ENCODE measurements at places on chromosomes 6 and 20.

GRCh38 chr20:46423342-46423741 lies 16.9 kb upstream of the ELMO2 start:
- no peak for DNase-seq

DNA sequence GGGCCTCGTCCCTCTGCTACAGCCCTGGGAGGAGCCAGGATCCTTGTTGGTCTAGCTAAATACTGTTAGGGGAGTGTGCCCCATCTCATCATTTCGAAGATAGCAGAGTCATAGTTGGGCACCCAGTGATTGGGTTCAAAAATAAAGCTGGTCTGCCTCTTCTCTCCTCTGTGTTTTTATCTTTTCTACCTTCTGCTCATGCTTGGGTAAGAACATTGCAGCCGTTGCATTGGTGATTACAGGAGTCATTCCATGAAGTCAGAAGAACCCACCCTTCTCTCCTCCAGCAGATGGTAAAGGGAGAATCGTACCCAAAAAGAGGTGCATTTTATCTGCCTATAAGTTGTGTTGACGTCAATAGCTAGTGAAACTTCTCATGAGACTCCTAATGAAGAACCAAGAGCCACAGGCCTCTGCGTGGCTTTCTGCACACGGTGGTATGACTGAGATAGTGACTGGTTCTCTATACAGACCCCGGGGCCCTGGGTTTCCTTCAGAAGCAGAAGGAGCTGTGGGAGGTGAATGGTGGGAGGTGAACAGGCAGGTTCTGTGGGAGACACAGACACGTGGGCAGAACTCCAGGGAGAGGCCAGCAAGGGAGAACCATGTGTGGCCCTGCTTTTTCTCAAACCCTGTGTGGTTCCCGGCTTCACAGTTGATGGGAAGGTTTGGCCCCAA lies 5.7 kb upstream of the FAM209A start:
- DNase-seq = no peak

DNA sequence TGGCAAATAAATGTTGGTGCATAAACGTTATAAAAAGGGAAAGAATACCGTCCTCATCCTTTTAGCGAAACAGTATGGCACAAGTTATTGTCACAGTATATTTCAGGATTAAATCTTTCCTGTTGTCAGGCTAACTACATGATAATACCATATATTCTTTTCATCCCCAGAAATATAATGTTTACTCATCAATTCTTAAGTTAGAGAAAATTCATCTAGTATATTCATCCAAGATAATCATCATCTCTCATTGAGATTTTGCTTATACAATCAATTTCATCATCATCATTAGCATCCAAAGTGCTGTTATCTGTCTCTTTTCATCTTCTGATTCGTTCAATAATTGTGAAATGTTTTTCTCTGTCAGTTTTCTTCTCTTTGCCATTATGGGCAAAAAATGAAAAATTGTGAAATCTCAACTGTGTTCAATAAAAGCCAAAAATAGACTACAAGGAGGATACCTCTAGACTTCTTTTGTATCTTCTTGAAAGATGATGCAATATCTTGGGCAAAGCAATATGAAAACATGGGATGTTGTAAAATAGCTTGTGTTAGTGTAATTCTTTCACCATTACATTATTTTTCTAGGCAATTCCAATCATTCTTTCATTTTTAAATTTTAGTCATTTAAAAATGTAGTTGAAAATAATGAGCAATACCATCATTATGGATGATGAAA lies 2.6 kb downstream of the SPACA1 start:
- DNase-seq = no peak

DNA sequence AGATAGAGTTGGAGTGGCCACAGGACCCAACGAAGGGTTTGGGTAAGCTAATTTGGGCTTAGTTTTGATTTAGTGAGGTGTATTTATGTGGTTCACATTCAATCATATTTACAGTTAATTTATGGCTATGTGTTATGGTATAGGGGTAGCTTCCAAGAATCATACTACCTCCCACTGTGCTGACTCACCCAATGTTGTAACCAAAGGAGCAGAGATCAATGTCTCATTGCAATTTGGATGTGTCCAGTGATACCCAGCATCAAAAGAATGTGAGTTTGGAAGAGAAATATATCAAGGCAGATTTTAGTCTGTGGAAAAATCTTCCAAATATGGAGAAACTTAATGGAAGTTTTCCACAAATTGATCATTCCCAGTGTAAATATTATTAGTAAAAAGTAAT lies 25.3 kb upstream of the SMIM8 start:
- DNase-seq = no peak

DNA sequence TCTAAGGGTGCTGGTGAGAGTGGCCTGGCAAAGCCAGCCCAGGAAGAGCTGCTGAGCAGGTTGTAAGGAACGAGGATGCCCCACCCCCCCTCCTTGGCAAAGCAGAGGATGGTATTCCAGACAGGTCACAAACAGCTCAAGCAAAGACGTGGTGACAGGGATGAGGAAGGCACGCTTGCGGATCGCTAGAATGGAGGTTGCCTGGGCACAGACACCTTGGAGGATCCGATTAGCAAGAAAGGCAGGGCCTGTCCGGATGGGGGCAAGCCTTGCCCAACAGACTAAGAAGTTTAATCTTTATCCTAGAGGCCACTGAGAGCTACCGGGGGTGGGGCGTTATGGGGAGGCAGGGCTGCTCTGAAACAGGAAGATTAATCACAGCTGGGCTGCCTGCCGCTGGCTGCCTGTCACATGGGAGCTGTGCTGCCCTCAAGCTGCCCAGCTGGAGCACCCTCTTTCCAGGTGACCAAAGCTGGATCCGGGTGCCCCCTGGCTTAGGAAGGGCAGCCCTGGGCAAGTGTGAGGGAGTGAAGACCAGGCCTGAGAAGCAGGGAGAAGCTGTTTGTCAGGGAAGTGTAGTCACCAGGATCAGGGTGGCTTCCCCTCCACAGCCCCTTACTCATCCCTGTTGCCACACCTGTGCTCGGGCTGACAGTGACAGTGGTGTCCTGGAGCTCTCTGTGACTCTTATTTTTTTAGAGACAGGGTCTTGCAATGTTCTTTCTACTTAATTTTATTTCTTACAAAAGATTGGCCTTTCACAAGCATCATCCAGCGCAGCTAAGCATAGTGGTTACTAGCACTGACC lies 9.1 kb upstream of the MAPK13 start:
- DNase-seq = peak; percentile 89

DNA sequence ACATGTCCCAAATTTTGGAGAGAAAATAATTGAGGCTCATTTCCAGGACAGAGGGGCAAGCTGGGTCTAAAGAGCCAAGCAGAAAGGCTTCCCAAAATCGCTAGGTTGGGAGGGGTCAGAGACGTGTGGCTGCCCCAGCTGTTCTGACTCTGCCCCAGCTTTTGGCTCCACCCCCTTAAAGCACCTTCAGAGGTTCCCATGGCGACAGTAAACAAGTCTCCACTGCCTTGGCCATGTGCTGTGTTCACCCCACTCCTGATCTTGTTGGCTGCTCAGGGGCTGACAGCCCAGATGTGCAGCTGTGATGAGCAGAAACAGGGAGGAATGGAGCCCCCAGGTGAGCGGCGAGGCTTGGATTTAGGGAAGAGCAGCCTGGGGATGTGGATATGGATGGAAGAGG lies 72.8 kb upstream of the SPTLC3 start:
- no peak for DNase-seq

GRCh38 chr6:87907521-87907920 lies 140.1 kb upstream of the SPACA1 start:
- peak; percentile 42 for DNase-seq

DNA sequence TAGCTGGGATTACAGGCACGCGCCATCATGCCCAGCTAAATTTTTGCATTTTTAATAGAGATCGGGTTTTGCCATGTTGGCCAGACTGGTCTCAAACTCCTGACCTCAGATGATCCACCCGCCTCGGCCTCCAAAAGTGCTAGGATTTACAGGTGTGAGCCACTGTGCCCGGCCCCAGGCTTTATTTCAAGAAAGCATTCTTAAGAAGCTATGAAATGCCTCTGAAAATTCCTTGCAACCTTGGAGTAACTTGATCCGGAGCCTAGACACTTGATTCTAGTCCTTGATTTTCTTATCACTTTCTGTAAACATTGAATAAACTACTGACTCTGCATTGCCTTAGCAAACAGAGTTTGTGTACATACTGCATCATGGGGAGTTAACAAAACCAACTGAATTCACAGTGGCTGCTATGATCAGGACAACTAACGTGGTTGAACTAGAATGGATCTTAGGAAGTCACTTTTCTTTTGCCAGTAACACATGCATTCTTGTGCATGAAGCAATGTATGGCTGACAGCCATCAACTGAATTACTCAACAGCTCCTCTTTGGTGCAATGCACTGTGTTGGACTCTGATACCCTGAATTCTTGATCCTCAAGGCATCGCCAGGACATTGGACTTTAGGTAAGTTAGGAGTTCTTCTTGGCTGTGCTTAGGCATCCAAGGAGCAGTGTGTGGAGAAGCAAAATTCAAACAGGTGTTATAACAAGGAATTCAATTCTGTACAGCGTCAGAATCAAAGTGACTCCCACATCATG lies 102.8 kb upstream of the TMEM170B start:
- no peak for DNase-seq

DNA sequence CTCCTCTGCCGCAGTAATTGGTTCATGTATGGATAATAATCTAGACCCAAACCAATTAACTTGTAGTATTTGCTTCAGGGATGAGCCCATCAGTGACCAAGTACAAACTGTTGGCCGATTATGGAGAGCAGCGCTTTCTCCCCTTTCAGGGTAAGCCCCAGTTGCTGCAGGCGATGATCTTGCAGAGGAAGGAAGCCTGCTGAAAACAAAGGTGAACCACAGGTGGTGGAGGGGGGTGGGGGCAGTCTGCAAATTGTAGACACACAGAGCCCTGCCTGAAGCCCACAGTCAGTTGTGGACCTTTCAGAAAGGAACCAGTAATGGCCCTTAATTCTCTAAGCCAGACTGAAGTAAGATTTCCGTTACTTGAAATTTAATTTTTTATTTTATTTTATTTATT lies 167.9 kb upstream of the JARID2 start:
- no peak for DNase-seq

- no peak for DNase-seq
Measured at GRCh38 chr20:5168651-5169396, 42.0 kb downstream of the CDS2 start.
